ENCODE measurements at places on chromosomes 5 and 9.

GRCh38 chr5:72584466-72584865 is 77.3 kb upstream of the ZNF366 start:
- no peak for DNase-seq

- no peak for DNase-seq
Observed at GRCh38 chr9:127910613-127911205, 6.1 kb downstream of the ST6GALNAC4 start.

- DNase-seq, result no peak
Observed at GRCh38 chr5:116944183-116944582, 369.6 kb upstream of the SEMA6A start.

- DNase-seq, result no peak
Observed at GRCh38 chr5:59637884-59638580, 255.5 kb downstream of the PDE4D start.

DNA sequence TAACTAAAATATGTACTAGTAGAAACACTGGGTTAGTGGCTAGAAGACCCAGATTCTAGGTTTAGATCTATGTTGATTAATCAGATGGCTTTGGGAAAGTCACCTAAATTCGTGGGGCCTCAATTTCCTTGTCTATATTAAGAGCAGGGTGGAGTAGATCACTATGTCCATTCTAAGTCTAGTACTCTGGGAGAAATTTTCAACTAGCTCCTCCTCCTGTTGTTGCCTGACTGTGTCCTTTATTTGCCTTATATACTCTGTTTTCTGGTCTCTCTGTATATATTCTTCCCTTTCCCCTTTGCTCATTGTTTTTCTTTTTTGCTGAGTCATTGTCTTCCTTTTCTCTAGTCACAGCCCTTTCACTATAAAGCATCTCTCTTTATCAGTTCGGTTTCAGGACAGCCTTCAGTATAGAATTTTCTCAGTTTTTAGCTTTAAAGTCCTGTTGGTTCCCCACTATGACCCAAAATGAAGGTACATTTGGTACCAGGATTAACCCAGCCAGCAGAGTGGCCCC is 44.5 kb upstream of the CDH6 start:
- no peak for DNase-seq

All from stimulated activated CD4-positive, alpha-beta T cell treated with anti-CD3 and anti-CD28 coated beads, Interleukin-4, amount 100 ng/mL, for 24 hours (primary cell).